Fibroblast of villous mesenchyme (primary cell): ENCODE measurements at places on chromosomes 2 and 18. TPM values are rescaled to one million over a fixed set of nuclear protein-coding genes. Genes with fewer than 3 reads are reported as not detected.

DCAF17 gene
- 24.2 and 29.4 TPM in 2 replicates for total RNA-seq

LYG1 gene
- total RNA-seq, result 0.32 and 0.43 TPM in 2 replicates

DNAJC27 gene
- 5.2 TPM in 2 replicates for total RNA-seq

MYO1B gene
- total RNA-seq, result 137 and 177 TPM in 2 replicates

CFAP65 gene
- not detected in 2 replicates for total RNA-seq

FTCDNL1 gene
- 0.32 and 0.43 TPM in 2 replicates for total RNA-seq

CXCR1 gene
- total RNA-seq, result not detected in 2 replicates

OBSL1 gene
- total RNA-seq, result 67.0 and 86.8 TPM in 2 replicates

NAT8 gene
- not detected in 2 replicates for total RNA-seq

GRCh38 chr2:28291811-28292440, 100.7 kb upstream of the FOSL2 start:
- no peak for DNase-seq

GRCh38 chr2:126510356-126510755, 145.6 kb upstream of the GYPC start:
- no peak for DNase-seq

DNA sequence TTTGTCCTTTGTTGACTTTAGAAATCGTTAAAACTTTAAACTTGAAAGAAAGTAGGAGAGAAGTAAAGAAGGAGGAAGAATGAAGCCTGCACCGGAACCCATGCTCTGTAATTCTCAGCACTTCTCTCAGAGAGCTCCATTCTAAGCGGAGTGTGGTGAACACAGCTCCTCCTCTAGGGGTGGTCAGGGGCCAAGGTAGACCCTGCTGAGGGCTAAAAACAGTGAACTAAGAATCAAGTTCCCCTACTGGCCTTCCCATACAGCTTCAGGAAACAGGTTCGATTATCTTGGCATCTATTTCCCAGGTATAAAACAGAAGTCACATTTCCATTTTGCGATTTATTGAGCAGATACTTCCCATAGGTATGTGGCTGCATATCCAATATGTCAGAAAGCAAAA, 92.7 kb upstream of the ASAP2 start:
- no peak for DNase-seq

DNA sequence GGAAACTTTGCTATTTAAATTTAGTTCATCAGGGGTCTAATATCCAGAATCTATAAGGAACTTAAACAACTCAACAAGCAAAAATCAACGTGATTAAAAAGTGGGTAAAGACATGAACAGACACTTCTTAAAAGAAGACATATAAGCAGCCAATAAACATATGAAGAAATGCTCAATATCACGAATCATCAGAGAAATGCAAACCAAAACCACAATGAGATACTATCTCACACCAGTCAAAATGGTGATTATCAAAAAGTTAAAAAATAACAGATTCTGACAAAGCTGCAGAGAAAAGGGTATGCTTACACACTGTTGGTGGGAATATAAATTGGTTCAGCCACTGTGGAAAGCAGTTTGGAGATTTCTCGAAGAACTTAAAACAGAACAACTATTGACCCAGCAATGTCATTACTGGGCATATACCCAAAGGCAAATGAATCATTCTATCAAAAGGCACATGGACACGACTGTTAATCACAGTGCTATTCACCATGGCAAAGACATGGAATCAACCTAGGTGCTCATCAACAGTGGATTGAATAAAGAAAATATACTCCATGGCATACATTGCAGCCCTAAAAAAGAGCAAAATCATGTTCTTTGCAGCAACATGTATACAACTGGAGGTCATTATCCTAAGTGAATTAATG, 189.9 kb downstream of the SLC4A10 start:
- DNase-seq, result no peak

DNA sequence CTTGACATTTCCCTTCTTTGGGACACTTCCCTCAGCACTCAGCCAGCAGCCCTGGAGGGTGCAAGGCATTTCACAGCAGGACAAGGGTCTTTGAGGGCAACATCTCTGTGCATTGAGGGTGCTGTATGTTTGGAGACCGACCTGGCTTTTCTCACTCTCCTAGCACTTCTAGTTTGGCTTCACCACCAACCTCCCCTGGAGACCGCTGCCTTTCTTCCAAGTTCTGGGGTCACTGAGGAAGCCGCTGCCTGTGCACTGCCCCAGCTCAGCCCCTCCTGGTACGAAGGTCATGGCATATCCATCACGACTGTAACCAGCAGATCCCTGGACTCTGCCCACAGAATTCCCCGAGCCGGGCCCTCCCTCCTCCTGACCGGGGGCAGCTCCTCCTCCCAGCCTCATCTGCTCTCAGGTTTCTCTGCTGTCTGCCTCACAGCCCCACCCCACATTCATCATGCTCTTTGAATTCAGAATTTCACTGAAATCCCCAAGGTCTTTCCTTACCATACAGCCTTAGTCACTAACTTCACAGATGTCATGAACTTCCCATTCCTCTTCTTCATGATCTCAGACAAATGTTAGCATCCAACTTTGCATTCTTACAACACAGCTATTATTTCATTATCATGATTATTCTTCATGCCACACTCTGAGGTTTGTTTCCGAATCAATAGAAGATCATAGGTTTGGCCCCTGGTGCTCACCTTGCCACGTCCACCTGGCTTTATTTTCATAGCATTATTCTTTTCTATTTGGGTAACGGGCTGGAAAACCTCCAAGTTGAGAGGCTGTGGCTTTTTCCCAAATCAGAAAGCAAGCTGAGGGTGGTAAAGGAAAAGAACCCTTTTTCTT, 113.0 kb upstream of the COPS8 start:
- DNase-seq, result no peak

DNA sequence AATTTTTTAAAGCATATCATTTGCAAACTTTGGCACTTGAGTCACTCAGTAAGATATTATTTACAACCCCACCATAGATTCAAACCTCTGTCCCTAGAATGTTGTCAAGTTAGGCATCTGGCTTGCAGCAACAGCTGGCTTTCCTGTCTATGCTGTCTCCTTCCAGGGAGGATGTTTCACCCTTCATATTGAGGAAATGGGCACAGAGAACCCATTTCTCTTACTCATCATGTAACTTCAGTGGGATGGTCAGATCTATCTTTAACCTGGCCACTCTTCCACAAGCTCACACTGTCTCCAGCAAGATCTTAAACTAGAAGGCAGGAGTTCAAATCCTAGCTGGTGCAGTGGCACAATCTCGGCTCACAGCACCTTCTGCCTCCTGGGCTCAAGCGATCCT, 15.8 kb downstream of the LCT start:
- no peak for DNase-seq

- DNase-seq, result peak; percentile 82
Measured at GRCh38 chr2:217902379-217903141, 100.2 kb downstream of the TNS1 start.

DNA sequence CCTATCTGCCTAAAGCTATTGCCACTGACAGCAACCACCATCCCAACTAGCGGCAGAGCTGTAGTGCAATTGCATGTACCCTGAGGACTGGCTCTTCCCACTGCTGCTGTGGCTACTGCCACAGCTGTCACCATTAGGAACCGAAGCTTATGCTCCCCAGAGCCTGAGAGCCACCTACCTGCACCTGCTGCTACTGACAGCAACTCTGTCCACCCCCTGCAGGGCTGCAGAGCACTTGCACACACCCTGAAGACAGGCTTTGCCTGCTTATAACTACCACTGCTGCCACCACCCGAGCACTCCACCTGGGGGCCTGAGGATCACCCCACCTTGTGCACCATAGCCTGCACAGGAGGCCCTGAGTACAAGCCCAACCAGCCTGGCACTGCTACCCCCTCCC, 217.6 kb upstream of the FOSL2 start:
- no peak for DNase-seq

- DNase-seq, result peak; percentile 65
Measured at GRCh38 chr2:11680182-11680900, 10.3 kb upstream of the NTSR2 start.

DNA sequence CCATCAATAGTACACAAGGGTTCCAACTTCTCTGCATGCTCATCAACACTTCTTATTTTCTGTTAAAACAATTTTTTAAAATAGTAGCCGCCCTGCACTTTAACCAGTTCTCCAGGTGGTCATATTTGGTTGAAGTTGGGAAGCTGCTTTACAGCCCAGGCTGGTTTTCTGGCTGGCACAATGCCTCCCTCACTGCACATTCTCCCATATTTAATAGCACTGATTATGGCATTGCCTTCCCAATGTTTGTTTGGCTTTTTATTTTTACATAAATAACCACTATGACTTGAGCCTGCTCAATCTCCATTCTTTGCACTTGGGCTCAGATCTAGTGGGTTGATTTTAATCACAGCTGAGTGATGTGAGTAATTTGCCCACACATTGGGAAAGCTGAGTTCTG, 111.9 kb upstream of the MAP4K3 start:
- DNase-seq, result no peak

DNA sequence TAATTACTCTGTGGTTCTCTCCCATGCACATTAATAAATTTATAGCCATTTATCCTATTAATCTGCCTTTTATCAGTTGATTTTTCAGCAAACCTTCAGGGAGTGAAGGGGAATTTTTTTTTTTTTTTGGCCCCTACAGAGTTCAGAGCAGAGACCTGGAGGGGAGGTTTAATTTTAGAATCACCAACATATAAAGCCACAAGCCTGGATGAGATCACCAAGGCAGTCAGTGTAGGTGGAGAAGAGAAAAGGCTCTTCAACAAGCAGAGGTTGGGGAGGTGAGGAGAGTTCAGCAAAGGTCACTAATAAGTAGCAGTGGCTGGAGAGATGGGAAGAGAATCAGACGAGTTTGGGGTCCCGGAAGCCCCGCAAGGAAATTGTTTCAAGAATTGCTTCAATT, 48.4 kb upstream of the SPTBN1 start:
- DNase-seq, result no peak

DNA sequence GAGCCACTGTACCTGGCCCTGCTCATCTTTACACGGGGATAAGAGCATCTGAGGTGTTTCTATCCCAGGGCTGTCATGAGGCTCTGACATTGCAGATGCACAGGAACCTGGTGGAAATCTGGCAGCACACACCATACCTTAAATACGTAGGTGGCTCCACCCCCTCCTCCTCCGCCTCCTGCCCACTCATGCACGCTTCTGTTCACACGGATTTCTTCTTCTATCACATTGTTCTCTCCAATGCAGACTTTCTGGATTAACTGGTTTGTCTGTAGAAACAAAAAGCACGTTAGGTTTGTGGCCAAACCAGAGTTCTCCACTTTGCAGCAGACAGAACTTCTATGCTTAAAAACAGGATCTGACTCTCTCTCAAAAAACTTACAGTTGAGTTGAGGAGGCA, 118.2 kb downstream of the CLIP4 start:
- no peak for DNase-seq

- no peak for DNase-seq
Measured at GRCh38 chr2:229032608-229033234, 238.4 kb downstream of the PID1 start.

GRCh38 chr2:234204480-234204879, 154.0 kb downstream of the SPP2 start:
- DNase-seq, result no peak

GRCh38 chr2:168732506-168732905, 69.9 kb upstream of the NOSTRIN start:
- DNase-seq, result no peak

- DNase-seq, result no peak
Measured at GRCh38 chr18:25701821-25702220, 349.9 kb upstream of the ZNF521 start.

DNA sequence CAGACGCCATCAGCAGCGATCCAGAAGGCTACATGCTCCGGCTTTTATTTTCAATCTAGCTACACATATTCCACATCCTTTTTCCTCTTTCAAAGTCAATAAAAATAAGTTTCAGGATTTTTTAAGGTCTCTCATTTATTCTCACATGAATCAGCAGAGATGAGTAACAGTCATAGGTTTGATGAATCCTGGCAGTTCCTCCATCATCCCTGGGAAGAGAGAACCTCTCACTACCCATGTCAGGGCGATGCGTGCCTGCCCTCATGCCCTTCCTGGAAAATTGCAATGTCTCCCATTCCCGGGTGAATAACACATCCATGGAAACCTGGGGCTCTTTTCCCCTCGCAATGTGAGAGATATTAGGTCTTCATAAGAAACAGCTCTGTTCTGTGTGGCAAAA, 301.1 kb upstream of the SMIM21 start:
- no peak for DNase-seq

DNA sequence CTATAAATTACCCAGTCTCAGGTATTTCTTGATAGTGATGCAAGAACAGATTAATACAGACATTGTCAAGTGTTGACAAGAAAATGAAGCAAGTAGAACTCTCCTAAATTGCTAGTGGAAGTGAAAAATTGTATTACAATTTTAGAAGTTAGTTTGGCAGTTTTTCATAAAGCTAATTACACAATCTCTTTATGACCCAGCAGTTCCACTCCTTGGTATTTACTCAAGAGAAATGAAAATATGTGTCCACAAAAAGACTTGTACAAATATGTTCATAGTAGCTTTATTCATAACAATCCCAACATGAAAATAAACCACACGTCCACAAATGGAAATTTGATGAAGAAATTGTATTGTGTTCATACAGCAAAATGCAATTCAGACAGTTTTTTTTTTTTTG, 49.4 kb downstream of the PDE1A start:
- peak; percentile 46 for DNase-seq

DNA sequence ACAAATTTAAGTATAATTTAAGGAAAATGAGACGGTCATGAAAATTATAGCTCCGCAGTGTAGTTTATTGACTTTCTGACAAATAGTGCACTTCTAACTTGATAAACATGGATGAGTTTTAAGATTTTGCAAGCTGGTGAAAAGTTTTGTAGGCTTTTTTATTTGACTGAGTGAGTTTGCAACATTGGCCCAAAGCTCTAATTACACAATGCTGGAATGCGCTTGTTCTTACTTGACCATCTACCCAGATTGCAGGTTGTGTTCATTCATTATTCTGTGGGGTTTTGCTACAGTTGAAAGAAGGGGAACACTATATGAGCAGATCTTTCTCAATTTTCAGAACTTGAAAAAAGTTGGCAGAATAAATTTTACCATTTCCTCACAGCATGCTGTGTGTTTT, 13.5 kb downstream of the SPOPL start:
- DNase-seq, result no peak

- no peak for DNase-seq
Measured at GRCh38 chr18:58110398-58110797, 66.4 kb downstream of the NEDD4L start.
